ENCODE measurements at places on chromosomes 2 and 18.

- no peak for DNase-seq
Observed at GRCh38 chr2:100264121-100264520, 58.2 kb downstream of the LONRF2 start.

DNA sequence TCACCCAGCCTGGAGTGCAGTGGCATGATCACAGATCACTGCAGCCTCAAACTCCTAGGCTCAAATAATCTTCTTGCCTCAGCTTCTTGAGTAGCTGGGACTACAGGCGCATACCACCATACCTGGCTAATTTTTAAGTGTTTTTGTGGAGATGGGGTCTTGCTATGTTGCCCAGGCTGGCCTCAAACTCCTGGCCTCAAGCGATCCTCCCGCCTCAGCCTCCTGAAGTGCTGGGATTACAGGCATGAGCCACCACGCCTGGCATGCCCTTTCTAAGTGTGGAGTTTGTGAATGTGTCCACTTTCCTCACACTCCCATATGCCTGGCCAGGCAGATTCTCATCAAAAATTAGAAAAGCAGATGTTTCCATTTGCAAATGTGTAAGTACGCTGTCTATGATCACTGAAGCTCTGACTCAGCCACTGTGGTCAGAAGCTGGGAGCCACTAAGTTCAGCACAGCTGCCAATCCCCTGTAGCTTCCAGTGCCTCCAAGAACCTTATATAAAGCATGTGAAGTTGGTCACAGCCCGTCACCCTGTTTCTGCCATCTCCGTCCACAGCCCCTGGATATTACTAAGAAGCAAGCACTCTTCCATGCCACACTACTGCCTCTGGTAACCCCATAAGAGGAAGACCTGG, 155.4 kb downstream of the FAM210A start:
- DNase-seq: no peak

GRCh38 chr2:188193230-188193629, 98.4 kb upstream of the GULP1 start:
- DNase-seq: no peak

GRCh38 chr2:25480561-25480960, 138.8 kb upstream of the DNMT3A start:
- DNase-seq: no peak

DNA sequence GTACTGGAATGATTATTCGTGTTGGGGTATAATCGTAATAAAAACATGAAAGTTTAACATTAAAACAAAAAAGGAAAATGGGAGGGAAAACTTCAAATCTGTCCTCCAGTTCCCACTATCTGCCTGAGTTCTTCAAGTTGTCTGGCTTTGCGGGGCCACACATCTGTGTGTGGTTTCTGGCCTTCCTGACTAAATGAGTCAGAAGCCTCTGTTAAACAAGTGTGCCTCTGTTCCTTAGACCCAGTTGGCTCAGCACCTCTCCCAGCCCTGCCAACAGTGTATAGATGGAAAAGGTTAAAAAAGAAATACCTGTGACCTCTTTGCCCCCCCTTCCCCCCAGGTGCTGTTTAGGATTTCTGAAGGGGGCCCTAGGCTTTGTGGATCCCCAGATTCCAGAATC, 30.2 kb downstream of the XDH start:
- no peak for DNase-seq

GRCh38 chr2:241036964-241037421, 38.6 kb downstream of the SNED1 start:
- no peak for DNase-seq

DNA sequence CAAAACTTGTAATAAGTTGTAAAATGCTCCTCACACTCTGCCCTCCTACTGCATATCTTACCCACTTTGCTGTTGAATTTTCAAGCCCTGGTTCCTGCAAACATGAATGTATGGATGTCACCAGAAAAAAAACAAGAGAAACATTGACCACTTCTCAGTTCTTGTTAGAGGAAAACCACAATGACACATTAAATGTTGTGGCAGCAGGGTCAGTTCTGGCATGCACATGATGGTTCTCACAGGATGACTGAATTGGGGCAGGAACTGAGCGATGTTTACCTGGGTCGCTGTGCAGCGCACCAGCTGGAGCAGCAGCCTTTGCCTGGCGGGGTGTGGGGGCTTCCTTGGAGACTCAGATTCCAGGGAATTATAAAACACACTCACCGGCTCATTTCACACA, 14.0 kb upstream of the PRKCE start:
- no peak for DNase-seq

GRCh38 chr2:234898534-234899053, 53.2 kb upstream of the SH3BP4 start:
- DNase-seq: no peak
